ENCODE measurements at places on chromosomes 2 and 18.
A peak's percentile ranks its signal among the peaks of the same experiment; 100 is the strongest.

- no peak for DNase-seq
Observed at GRCh38 chr2:178219247-178219646, 24.9 kb downstream of the OSBPL6 start.

DNA sequence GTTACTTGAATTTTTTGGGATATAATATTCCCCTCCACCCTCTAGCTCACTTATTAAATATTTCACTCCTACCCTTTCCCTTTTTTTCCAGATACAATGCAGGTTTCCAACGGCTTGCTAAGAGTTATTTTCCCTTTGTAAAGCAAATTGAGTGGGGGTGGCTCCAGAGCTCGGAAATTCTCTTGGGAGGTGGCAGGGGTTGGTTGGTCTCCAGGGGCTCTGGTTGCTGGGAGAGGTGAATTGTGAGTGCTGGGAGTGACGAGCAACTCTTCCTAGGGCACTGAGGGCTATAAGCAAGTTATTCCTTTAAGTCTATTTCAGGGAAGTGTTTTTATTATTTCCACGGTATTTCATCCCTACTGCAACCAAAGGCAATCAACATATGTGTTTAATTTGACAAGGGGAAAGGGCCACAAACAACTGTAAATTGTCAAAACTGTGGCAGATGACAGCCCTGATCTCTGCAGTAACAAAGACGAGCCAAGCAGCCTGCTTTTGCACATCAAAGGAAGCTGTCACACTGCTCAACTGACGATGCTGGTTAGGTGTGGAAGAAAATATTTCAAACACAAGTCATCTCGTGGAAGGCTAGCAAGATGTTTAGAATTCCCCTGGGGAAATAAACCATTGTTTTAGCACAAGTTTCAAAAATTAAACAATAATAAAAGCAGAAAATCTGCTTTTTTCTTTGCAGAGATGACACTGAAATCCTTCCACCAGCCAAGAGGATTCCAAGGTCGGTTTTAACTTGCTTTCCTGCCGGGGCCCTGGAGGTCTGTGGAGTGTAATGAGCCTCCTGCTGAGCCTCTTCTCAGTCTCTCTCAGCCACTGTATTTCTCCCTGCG, 34.8 kb upstream of the ASXL2 start:
- DNase-seq: no peak

DNA sequence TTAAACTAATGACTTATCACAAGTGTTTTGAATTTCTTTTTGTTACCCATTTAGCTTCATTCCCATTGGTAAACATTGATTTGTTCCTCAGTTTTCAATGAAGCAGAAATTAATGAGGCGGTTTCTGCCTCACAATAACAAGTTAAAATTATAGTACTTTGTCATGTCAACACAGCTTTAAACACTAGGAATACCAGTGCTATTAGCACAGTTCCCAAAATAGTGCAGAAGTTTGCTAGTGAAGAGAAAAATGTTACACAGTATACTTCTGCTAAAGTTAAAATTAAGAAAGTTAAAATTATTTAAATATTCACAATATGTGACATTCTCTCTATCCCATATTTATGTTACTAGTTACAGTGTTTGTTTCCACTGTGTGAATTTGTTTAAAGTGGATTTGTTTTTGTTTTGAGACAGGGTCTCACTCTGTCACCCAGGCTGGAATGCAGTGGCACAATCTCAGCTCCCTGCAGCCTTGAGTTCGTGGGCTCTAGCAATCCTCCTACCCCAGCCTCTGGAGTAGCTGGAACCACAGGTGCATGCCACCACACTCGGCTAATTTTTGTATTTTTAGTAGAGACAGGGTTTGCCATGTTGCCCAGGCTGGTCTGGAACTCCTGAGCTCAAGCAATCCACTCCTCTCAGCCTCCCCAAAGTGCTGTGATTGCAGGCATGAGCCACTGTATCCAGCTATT, 3.8 kb upstream of the CHN1 start:
- DNase-seq: no peak

GRCh38 chr2:195168369-195168768, 488.7 kb upstream of the SLC39A10 start:
- no peak for DNase-seq

GRCh38 chr2:18797133-18797845, 207.9 kb upstream of the NT5C1B start:
- DNase-seq: no peak

GRCh38 chr2:100783987-100784386, 36.0 kb upstream of the NPAS2 start:
- no peak for DNase-seq

- no peak for DNase-seq
Observed at GRCh38 chr2:112582314-112582746, 2.1 kb upstream of the CHCHD5 start.

GRCh38 chr2:142031656-142032055, 99.2 kb downstream of the LRP1B start:
- DNase-seq: no peak

DNA sequence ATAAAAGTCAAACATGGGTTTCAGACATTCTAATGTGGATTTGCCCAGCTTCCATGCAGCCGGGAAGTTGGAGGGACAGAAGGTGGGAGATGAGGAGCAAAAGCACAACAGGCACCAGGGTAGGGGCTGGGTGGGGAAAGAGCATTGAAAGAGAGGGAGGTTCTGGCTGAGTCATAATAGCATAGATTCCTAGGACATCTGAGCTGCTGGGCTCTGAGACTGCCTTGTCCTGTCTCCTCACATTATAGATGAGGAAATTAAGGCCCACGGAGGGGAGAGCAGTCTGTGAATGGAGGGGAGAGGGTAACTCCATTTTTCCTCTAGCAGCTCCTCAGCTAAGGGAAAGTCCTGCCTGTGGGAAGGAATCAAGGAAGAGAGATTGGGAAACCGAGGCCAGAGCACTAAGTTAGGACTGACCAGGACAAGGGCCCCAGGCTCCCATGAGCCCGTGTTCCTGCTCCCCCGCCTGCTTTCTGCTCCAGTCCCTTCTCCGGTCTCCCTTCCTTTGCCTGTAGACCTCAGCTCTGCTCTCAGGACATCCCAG, 26.2 kb downstream of the SH2D6 start:
- no peak for DNase-seq

GRCh38 chr2:66101206-66101605, 333.7 kb upstream of the MEIS1 start:
- DNase-seq: no peak

DNA sequence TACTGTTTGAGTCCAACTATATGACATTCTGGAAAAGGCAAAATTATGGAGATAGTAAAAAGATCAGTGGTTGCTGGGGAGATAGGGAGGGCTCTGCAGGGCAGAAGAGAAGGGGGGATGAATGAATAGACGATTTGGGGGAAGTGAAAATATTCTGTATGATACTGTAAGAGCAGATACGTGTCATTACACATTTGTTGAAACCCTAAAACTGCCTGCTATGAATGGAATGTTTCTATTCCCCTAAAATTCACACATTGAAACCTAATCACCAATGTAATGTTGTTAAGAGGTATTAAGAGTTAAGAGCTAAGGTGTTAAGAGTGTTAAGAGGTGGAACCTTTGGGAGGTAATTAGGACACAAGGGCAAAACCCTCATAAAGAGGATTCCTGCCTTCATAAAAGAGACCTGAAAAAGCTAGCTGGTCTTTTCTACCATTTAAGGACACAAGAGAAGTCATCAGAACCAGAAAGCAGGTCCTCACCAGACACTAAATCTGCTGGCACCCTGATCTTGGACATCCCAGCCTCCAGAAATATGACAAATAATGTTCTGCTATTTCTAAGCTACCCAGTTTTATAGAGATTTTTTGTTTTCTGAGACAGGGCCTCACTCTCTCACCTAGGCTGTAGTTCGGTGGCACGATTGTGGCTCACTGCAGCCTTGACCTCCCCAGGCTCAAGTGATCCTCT, 76.2 kb downstream of the ATAD2B start:
- no peak for DNase-seq

DNA sequence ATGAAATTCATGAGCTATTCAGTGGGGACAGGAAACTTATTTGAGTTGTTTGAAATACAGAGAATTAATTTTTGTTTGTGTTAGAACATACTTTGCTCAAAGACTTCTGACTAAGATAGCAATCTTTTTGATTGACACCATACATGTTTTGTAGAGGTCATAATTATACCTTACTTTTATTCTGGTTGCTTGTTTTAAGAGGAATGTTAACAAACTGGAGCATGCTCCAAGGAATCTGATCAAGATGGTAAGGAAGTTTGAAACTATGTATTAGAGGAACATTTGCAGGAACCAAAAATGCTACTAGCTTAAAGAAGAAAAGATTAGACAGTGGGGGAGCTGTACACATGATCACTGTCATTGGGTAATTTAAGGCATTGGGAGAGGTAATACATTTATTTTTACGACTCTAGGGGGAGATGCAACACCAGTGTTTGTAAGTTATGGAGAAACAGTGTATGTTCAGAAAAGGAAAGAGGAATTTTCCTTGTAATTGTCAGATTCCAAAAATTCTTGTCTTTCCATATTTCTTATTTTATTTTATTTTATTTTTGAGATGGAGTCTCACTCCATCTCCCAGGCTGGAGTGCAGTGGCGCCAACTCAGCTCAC, 8.0 kb downstream of the AGFG1 start:
- no peak for DNase-seq

GRCh38 chr18:22286585-22286984, 117.2 kb downstream of the GATA6 start:
- no peak for DNase-seq

DNA sequence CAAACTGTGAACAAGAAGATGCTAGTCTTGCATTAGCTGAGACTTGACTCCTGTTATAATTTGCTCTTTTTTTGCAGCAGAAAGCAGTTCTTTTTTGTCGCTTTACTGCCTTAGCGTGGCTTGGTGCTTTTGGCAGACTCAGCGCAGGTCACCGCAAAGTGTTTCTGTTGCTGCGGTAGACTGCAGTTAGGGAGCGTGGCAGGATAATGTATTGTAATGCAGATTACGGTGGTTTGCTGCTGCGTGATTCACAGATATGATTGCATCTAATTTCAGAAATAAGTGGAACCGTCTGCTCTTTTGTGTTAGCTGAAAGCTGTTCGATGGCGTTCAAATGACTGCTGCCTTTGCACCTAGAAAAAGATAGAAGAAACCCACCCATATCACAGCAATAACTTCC, 131.6 kb upstream of the SATB2 start:
- no peak for DNase-seq

DNA sequence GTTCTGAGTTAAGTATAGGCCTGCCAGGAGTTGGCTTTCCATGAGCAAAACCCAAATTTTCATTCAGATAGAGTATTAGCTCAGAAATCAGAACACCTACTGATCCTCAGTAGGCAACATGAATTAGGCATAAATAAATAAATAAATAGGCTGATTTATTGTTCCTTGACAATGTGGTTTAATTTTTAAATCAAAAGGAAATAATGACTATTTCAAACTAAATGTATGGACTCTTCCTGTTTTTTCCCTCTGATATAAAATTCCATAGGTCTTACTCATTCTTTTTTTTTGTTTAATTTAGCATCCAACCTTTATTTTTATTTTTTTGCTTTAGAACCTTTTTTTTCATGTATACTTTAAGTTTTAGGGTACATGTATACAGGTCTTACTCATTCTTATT, 140.2 kb upstream of the ITGA6 start:
- DNase-seq: no peak

- no peak for DNase-seq
Observed at GRCh38 chr18:63451799-63452660, 24.7 kb upstream of the SERPINB5 start.

DNA sequence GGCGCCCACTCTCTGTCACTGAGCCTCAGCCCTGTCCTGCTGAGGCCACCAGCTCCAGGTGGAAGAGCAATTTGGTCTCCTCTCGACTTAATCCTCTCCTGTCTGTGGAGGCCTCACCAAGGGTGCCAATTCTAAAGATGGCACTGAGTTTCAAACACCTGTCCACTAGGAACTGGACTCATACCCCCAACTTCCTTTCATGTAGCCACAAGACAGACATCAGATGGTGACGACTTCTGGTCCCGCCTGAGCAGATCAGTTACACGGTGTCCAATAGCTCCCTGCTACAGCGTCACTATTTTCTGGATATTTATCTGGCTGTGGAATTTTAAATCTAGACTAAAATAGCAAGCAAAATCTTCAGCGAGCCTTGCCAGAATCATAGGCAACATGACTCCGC, 24.5 kb upstream of the SP5 start:
- no peak for DNase-seq

- DNase-seq: no peak
Observed at GRCh38 chr2:229900012-229900411, 21.8 kb downstream of the TRIP12 start.

GRCh38 chr2:84201158-84201557, 257.9 kb downstream of the SUCLG1 start:
- no peak for DNase-seq

- DNase-seq: no peak
Observed at GRCh38 chr2:95317123-95317500, 20.0 kb downstream of the KCNIP3 start.

GRCh38 chr2:11680182-11680900, 10.3 kb upstream of the NTSR2 start:
- DNase-seq: peak; percentile 54

DNA sequence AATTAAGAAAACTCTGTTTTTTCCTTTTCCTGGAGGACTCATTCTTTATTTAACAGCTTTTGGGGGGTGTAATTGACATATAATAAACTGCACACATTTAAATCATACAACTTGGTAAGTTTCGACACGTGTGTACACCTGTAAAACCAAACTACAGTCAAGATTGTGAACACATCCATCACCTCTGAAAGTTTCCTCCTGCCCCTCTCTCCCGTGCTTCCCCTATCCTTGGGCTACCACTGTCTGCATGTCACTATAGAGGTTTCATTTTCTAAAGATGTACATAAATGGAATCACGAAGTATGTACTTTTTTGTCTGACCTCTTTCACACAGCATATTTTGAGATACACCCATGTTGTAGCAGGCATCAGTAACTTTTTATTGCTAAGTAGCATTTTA, 100.0 kb downstream of the BIN1 start:
- DNase-seq: no peak

DNA sequence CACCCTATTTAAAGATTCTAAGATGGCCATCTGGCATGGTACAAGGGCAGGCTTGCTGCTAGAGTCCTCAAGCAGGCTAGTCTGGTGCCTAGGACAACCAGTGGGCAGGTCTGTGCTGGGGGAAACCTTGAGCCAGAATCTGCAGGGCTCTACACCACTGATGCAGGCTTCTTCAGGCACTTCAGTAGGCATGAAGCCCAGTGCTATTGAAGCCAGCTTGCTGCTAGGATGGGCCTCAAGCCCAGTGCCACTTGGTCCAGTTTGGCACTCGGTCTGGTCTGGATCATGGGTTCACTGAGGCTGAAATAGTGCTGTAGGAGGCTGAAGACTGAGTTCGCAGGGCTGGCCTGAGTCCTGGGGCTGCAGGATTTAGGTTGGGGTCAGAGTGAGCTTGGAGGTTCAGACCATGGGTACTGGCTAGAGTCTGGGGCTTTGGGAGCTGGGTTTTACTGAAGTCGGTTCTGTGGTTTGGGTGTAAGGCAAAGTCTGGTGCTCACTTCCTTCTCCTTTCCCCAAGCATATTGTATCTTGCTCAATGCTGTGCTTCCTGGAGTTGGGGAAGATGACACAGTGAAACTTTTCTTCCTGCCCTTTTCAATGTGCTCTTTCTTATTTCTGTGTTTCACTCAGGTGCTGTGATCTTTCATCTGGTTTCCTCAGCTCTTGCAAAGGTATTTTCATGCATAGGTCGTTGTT, 41.2 kb downstream of the SP100 start:
- DNase-seq: no peak

Measured in sciatic nerve (tissue), 2 donors.